ENCODE measurements at places on chromosomes 6 and 20.

DNA sequence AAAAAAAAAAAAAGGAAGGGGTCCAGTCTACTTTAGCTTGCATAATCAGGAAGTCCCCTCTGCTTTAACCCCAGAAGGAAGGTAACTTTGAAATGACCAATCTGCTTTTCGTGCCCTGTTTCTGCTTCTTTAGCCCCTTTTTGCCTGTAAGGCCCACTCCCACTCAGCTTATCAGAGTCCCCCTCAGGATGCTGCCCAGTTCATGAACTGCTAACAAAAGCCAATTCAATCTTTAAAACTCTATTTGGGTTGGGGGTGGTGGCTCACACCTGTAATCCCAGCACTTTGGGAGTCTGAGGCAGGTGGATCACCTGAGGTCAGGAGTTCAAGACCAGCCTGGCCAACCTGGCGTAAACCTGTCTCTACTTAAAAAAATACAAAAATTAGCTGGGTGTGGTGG is 12.3 kb downstream of the GHRH start:
- no peak for DNase-seq

- DNase-seq = no peak
These were observed 265.2 kb upstream of the RIN2 start for GRCh38 chr20:19492687-19493336.

GRCh38 chr6:57220083-57220703 is 1.9 kb downstream of the RAB23 start:
- DNase-seq = no peak

DNA sequence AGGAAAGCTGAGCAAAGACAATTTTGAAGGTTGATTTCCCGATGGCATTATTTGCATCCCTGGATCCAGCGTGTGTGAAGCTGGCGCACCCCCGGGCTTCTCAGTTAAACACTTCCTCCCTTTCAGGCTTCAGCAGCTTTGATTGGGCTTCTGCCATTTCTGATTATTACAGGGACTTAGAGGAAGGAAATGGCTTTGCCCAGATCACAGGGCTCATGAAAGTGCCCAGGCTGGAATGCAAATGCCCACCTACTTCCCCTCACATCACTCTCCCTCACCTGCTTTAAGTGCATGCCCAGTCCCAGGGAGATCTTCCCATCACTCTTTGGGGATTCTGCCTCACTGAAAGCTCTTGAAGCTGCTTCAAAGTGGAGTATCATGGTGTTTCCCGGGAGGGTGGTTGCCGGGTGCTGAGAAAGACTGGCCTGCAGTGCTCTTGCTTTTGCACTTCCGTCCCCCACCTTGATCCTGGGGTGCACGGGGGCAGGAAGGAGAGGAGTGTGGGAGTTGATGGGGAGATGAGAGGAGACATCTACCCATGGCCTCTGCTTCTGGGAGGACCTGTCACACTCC is 28.3 kb downstream of the PHACTR3 start:
- no peak for DNase-seq

DNA sequence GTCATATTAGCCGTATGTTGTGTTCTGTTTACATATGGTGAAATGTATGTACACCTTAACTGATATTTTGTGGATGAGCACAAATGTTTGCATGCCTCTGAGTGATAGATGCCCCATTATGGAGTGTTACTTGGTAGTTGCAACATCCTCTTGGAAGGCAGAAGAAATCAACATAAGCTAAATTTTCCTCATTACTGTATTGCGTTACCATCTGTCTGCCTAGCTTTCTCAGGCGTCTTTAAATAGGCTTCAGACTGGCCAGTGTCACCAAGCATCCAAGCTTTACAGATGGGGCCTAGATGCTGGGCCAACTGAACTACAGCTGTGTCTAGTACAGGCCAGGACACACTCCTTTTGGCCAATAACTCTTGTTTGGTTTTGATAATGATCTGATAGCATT is 250.6 kb downstream of the SAMD5 start:
- no peak for DNase-seq

DNA sequence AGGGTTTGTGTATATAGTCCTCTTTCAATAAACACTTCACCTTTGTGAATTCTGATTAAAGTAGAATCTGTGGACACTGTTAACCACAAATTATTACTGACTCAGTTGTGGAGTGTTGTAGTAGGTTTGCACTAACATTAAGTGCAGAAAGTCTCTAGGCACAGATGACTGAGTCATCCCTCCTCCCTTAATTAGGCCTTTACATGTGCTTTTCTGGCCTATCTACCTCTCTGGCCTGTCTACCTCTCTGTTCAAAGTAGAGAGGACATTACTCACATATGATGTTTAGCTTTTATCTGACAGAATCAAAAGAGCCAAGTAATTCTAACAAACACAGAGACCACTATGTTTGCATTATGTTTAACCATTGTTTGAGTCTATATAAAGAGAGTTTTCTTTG is 783.0 kb downstream of the TENT5A start:
- DNase-seq = no peak

DNA sequence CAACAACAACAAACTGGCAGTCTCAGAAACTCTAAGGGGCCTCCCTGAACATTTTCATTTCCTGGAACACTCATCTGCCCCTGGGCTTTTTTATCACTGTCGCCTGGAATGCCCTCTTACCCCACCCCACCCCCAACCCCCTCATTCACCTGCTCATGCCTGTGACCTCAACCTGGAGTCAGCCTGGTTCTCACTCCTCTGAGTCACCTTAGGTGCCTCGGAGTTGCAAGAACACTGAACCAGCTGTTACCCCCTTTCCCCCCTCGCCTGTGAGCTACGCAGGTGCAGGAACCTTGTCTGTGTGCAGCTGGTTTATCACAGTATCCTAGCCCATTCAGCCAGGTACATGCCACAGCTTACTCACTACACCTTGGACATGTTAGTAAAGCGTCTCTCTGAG is 12.8 kb upstream of the SNAI1 start:
- DNase-seq = no peak

DNA sequence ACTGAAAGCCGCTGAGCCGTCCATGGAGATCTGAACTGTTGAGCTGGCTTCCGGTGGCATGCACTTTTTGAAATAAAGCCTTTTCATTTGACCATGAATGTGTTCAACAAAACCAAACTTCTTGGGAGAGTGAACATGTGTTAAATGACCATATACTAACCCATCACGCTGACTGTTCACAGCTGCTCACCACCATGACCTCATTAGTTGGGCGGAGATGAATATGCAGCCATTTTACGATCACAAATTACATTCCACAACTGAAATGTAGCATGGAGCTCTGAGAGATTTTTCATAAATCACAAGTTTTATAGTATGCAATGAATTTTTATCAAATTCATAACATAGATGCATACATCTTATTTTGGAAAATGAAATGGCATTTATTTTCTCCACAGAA is 4.2 kb downstream of the RAMACL start:
- DNase-seq = no peak
